Vagina (tissue), 2 donors: ENCODE measurements at places on chromosomes 4 and X. TPM values are rescaled to one million over a fixed set of nuclear protein-coding genes. Genes with fewer than 3 reads are reported as not detected.
A peak's percentile ranks its signal among the peaks of the same experiment; 100 is the strongest.

Gene RAI2
- total RNA-seq, result 47.4 TPM

Gene MBNL3
- 10.1 TPM for total RNA-seq

- no peak overlapping the region for H3K4me3 ChIP-seq
- no peaks in the 10 kb centered on the region for H3K27me3 ChIP-seq
- no peaks in the 10 kb centered on the region for H3K36me3 ChIP-seq
- no peak overlapping the region for H3K27ac ChIP-seq
These were observed 32.7 kb upstream of the LIMCH1 start for GRCh38 chr4:41505161-41505661.

DNA sequence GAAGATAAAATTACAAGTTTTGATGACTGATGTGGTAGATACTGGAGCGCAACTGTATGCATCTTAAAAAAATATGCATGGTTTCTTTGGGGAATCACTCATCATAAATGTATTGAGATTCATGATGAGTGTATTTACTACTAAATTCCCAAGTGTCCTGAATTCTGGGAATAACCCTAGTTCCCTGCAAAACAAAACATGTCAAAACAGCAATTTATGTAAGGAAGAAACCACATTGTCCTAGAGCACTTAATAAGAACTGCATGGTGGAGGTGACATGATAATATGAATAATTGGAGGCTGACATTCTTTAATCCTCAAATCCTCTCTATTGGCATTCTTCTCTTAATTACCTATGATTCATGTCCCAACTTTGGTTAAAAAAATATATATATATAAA is 1804.7 kb downstream of the STIM2 start:
- DNase-seq, result no peak
- no peaks in the 10 kb centered on the region for H3K4me1 ChIP-seq
- no peak overlapping the region for H3K4me3 ChIP-seq
- H3K27me3 ChIP-seq, result no peaks in the 10 kb centered on the region

DNA sequence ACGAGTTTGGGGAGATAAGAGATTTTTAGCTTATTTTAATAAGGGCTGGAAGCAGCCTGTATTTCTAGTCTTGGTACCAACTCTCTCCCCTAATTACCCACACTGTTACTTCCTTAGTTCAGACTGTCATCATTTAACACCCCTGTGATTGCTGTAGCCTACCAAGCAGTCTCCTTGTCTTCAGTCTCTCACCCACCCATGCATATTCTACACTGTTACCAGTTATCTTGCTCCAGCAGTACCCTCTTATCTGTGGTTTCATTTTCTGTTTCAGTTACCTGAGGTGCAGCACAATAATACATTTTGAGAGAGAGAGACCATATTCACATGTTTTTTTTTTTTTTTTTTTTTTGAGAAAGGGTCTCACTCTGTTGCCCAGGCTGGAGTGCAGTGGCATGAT is 80.2 kb downstream of the DIAPH2 start:
- H3K36me3 ChIP-seq, result no peaks in the 10 kb centered on the region
- H3K4me1 ChIP-seq, result no peaks in the 10 kb centered on the region
- no peak overlapping the region for H3K27ac ChIP-seq

GRCh38 chr4:133484287-133484686 is 335.2 kb downstream of the PCDH10 start:
- no peaks in the 10 kb centered on the region for H3K27me3 ChIP-seq
- H3K36me3 ChIP-seq, result no peaks in the 10 kb centered on the region
- H3K4me1 ChIP-seq, result no peaks in the 10 kb centered on the region
- no peak overlapping the region for H3K27ac ChIP-seq
- H3K4me3 ChIP-seq, result no peak overlapping the region
- DNase-seq, result no peak

Gene FMR1NB
- total RNA-seq, result not detected

- no peak for DNase-seq
- no peak overlapping the region for H3K27ac ChIP-seq
- no peaks in the 10 kb centered on the region for H3K36me3 ChIP-seq
These were observed 542.3 kb upstream of the ADGRL3 start for GRCh38 chr4:60657807-60658206.

Gene NHS
- 8.3 TPM for total RNA-seq

Gene RPS6KA6
- 2.7 TPM for total RNA-seq

DNA sequence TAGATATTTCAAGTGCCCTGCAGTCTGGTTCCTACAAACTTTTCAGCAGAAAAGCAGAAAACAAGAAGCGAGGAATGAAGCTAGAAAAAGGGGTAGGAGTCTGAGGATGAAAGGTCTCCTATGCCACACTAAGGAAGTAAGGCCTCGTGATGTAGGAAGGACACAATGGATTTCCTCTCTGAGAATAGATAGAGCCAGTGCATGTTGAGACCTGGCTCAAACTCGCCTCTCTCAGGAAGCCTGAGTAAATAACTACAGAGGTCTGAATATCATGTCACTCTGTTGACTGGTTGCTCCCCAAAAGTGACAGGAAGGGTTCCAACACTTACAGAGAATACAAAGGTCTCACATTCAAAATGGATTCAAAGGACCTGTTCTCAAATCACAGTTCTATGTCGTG is 93.3 kb downstream of the GRIA3 start:
- DNase-seq, result no peak
- H3K27me3 ChIP-seq, result no peaks in the 10 kb centered on the region
- no peak overlapping the region for H3K4me3 ChIP-seq
- H3K36me3 ChIP-seq, result no peaks in the 10 kb centered on the region
- no peak overlapping the region for H3K27ac ChIP-seq
- no peaks in the 10 kb centered on the region for H3K4me1 ChIP-seq

DNA sequence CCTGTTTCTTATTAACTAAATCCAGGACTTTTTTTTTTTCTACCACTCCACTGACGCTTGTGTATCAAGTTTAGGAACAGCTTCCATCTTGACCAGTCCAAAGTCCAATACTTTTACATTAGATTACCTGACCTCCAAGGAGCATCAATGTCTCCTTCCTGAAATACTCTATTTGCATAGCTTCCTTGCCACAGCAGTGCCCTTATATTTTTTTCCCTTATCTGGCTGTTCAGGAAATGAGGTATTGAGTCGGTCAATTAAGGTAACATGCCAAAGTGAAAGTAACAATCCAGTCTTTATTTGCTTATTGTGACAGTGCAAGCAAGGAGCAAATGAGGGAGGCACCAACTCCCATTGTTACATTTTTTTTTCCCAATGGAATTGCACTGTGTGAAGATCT is 730.8 kb upstream of the NDST4 start:
- no peak overlapping the region for H3K27ac ChIP-seq
- H3K27me3 ChIP-seq, result no peaks in the 10 kb centered on the region
- H3K36me3 ChIP-seq, result no peaks in the 10 kb centered on the region
- H3K4me3 ChIP-seq, result no peak overlapping the region

DNA sequence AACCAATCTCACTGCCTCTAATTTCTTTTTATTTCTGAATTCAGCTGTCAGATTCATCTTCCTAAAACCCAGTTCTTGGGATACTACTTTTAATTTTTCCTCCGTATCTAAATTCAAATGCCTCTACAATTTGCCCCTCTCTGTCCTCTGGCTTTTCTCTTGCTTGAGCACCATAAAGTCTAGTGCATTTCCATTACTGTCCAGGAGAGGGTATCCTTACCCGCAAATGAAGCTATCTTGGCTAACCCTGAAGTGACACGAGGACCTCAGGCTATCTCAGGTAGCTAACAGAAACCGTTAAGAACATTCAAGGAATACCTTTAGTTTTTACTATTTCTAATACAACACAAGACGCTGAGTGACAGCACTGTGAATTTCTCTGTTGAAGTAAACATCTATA is 49.4 kb upstream of the PRR32 start:
- H3K4me3 ChIP-seq, result no peak overlapping the region
- no peaks in the 10 kb centered on the region for H3K36me3 ChIP-seq
- no peak overlapping the region for H3K27ac ChIP-seq
- H3K4me1 ChIP-seq, result no peaks in the 10 kb centered on the region
- no peaks in the 10 kb centered on the region for H3K27me3 ChIP-seq

- no peaks in the 10 kb centered on the region for H3K36me3 ChIP-seq
- H3K27ac ChIP-seq, result no peak overlapping the region
These were observed 62.7 kb downstream of the TRIM2 start for GRCh38 chr4:153266988-153267387.

DNA sequence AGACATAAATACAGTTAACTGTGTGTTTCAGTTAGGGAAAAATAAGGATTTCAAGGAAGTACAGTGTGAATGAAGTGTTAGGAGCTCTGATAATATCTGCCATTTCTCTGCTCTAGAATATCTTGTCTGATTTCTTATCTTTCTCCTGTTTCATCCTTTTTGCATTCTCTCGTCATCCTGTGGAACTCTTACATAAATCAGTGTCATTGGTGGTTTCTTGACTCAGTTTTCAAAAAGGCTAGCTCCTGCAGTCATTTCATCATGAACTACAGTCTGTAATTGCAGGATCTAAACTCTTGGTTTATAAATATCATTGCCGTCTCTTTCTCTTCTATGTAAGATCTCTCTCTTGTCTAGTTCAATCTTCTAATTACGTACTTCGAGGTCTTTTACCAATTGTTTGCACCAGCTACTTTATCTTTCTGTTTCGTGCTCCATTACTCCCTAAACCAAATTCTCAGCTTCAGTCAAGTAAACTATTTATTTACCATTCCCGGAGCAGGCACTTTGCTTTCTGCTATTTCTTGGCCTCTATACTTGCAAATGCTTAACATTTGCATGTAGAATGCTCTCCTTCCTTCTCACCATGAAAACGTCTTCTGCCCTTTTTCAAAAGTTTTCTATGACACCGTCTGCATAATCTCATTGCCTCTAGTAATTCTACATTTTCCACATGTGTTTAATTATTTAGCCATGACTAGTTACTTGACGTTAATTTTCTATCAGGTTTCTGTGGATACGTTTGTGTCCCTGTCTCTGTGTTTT is 294.0 kb downstream of the TENM3 start:
- H3K36me3 ChIP-seq, result no peaks in the 10 kb centered on the region
- no peaks in the 10 kb centered on the region for H3K27me3 ChIP-seq
- no peak overlapping the region for H3K27ac ChIP-seq

Gene UNC5C
- total RNA-seq, result 12.0 TPM

- no peak for DNase-seq
- H3K36me3 ChIP-seq, result no peaks in the 10 kb centered on the region
- no peak overlapping the region for H3K4me3 ChIP-seq
- H3K27me3 ChIP-seq, result no peaks in the 10 kb centered on the region
- H3K4me1 ChIP-seq, result no peaks in the 10 kb centered on the region
These were observed 11.4 kb downstream of the SYN1 start for GRCh38 chrX:47608130-47608810.

Gene CC2D2A
- 33.1 TPM for total RNA-seq

DNA sequence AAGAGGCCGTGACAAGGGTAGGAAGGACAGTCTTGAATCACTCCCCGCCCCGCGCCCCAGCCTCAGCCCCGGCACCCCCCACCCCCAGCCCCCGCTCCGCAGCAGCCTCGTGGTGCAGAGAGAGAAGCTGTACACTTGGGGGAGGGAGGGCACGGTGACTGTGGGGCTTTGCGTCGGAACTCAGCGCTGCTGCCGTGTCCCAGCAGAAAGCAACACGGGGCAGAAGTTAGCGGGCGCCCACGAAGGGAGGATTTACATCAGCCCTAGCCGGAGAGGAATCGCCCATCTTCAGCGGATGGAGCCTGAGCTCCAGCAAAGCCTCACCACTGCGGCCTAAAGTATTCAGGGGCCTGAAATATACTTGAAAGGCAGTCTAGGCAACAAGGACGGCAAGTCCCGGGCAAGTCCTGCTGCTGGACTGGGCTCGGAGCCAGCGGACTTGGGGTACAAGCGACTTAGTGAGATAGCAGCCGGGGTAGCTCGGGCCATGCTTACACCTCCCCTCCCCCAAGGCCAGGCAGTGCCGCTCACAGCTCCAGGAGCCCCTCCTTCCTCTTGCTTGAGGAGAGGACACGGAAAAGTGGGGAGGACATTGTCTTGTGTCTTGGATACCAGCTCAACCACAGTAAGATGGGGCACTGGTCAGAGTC is 18.5 kb upstream of the OPN1LW start:
- no peak overlapping the region for H3K4me3 ChIP-seq
- H3K27me3 ChIP-seq, result no peaks in the 10 kb centered on the region
- no peaks in the 10 kb centered on the region for H3K4me1 ChIP-seq
- no peaks in the 10 kb centered on the region for H3K36me3 ChIP-seq
- DNase-seq, result no peak

Gene RNF150
- total RNA-seq, result 9.1 TPM

- no peak for DNase-seq
- H3K27me3 ChIP-seq, result no peaks in the 10 kb centered on the region
- no peak overlapping the region for H3K4me3 ChIP-seq
- H3K4me1 ChIP-seq, result no peaks in the 10 kb centered on the region
- no peaks in the 10 kb centered on the region for H3K36me3 ChIP-seq
These were observed 202.9 kb upstream of the NPY2R start for GRCh38 chr4:155005395-155006090.

- peak overlapping the region; percentile 91 for H3K27ac ChIP-seq
- peaks cover 8% of the 10 kb centered on the region for H3K36me3 ChIP-seq
- no peaks in the 10 kb centered on the region for H3K27me3 ChIP-seq
- DNase-seq, result no peak
- peaks cover 14% of the 10 kb centered on the region for H3K4me1 ChIP-seq
These were observed 957 bp downstream of the TIMM17B start for GRCh38 chrX:48896611-48897011.

Gene IL9R
- total RNA-seq, result not detected

Gene CNKSR2
- 4.2 TPM for total RNA-seq

- no peaks in the 10 kb centered on the region for H3K27me3 ChIP-seq
- H3K36me3 ChIP-seq, result no peaks in the 10 kb centered on the region
- no peaks in the 10 kb centered on the region for H3K4me1 ChIP-seq
- DNase-seq, result no peak
- no peak overlapping the region for H3K27ac ChIP-seq
These were observed 339.7 kb downstream of the DMD start for GRCh38 chrX:32871636-32872035.

DNA sequence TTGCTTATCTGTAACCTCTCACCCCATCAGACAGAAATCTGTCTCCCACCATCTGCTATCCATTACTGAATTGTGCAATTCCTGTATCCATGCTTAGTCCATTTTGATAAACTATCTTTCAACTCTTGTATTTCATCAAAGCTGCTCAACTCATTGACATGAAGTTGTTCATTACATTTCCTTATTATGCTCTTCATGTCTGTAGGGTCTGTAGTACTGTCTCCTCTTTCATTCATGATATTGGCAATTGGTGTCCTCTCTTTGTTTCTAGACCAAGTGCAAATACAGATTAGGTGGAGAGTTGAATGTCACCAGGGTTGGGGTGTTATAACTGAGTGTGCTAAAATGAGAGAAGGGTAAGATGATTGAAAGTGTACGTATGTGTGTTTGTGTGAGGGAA is 69.2 kb upstream of the ADRA2C start:
- no peak overlapping the region for H3K4me3 ChIP-seq
- no peak overlapping the region for H3K27ac ChIP-seq
- peaks cover 6% of the 10 kb centered on the region for H3K27me3 ChIP-seq

DNA sequence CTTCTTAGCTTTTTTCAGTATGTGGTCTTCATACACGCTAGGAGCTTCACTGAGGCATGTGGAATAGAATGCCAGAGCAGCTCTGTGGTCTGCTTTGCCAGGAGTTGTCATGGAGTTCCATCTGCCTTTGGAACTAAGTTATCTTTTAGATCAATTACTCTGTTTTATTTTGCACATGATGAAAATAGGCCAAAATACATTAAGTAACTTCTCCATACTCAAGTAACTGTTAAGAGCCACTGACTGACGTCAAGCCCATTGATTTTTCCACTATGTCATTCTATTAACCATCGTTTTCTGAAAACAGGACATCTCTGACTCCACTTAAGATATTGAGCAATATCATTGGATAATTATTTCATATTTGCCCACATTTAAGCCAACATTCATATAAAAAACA is 415.1 kb upstream of the MAD2L1 start:
- no peaks in the 10 kb centered on the region for H3K4me1 ChIP-seq
- no peak for DNase-seq
- H3K27ac ChIP-seq, result no peak overlapping the region
- H3K36me3 ChIP-seq, result no peaks in the 10 kb centered on the region

Gene NEK1
- 14.7 TPM for total RNA-seq

GRCh38 chr4:118033148-118034052 is 886 bp upstream of the NDST3 start:
- no peaks in the 10 kb centered on the region for H3K27me3 ChIP-seq
- no peaks in the 10 kb centered on the region for H3K4me1 ChIP-seq
- no peaks in the 10 kb centered on the region for H3K36me3 ChIP-seq
- peak overlapping the region; percentile 48 for H3K4me3 ChIP-seq
- DNase-seq, result no peak
- H3K27ac ChIP-seq, result peak overlapping the region; percentile 58
